ENCODE measurements at places on chromosomes 3 and 15.
A peak's percentile ranks its signal among the peaks of the same experiment; 100 is the strongest.

DNA sequence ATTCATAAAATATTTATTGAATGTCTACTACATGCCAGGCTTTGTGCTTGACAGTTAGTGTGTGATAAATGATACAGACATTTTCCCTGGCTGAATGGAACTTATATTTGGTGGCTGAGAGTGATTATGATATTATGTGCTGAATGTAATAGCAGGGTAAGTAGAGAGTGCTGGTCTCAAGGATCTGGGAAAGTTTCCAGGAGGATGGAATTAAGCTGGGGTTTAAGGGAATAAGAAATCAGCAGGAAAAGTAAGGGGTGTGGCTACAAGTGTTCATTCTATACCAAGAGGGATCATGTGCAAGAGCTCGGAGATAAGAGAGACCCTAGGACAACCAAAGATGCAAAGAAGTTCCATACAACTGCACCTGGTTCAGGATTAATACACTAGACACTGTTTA is 500.1 kb upstream of the CFAP20DC start:
- DNase-seq: no peak

- DNase-seq: peak; percentile 68
These were observed 120.9 kb downstream of the SAMMSON start for GRCh38 chr3:70120357-70120966.

GRCh38 chr3:177447938-177448337 is 250.7 kb upstream of the TBL1XR1 start:
- DNase-seq: no peak

DNA sequence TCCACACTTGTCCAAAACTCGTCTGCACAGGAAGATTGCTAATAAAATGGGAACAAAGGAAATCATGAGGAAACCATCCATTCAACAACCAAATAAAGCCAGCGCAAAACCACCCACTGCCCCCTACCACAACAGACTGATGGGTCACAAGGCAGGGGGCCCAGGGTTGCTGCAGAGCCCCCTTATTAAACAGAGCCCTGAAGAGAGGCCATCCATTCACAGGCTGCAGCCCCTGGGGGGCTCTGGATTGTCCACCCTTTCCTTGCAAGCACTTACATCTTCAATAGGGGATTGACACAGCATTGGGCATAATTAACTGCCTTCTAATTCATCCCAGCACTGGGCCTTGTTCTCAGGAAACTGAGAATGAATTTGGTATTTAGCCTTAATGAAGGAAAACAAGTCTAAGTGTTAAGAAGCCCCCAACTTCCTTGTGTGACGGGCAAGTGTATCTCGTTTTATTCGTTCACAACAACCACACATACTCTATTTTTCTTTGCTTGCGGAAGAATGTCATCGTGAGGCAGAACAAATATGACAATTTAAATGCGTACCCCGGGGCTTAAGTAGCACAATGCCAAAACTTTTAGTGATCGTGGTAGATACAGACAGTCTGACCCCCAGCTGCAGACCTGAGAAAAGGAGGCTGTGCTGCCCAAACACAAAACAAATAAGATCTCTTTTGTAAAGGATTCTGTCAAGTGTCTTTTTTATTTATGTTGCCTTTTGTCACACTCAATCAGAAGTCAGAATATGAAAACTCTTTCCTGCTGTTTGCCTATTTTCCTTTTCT is 144.0 kb downstream of the SEMA6D start:
- no peak for DNase-seq

DNA sequence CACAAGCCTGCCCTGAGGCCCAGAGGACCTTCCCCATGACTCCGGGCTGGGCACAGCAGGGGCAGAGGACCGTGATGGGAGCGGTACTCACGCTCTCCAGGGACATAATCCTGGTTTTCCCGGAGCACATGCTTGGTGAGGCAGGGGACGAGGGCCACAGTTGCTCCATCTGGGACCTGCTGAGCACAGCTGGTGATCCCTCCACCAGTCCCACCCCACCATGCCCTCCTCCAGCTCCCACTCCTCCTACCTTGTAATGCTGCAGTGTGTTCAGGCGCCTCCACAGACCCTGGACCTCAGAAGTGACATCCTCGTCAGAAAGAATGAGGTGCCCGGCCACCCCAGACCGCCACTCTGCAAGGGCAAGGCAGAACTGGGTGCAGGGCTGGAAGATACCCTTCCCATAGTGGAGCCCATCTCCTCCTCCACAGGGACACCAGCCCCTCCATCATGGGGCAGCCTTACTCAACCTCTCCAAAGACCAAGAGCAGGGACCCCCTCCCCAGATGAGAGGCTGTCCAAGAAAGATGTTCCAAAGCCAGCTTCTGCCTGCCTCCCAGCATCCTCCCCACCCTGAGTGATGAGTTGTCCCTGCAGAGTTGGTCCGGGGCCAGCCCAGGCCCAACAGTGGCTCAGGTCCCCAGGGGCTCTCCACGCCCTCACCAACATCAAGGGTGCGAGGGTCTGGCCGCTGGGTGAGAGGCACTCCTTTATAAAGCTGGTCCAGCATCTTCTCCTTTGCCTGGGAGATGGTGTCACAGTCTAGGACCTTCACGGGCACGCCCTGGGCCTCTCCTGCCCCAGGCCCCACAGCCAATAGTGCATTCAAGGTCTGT is 19.5 kb downstream of the PLXNB1 start:
- no peak for DNase-seq

DNA sequence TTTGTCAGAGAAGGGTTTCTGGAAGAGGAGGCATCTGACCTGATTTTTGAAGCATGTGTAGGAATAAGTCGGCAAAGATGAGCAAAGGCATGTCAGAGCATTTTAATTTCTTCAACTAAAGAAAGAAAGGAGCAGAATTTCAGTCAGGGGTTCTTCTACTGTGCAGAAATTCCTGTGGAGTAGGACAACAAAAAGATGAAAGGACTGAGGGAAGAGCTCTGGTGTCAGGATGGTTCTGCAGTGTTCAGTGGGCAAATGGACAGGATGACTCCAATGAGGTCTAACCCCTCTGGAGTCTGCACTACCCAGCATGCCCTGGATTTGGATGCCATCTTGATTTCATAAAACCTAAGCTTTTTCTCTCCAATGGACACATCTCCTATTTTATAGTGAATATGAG is 47.7 kb upstream of the SIAH2 start:
- no peak for DNase-seq

DNA sequence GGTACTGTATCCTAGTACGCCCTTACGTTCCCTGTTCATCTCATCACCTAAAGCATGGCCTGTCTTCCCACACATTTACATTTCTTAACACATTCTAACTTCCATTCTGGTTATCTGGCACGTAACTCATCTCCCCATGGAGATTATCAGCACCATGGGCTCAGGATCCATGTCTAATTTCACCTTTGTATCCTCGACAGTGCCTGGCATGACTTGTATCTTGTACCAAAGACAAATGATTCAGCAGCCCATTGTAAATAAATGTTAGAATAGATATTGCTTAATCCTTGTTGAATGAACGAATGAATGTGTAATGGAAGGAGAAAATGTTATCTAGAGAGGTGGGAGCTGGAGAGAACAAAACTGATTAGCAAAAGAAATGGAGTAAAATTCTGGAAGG is 69.7 kb upstream of the TPM1 start:
- DNase-seq: no peak

GRCh38 chr15:77983091-77983707 is 94.3 kb downstream of the TBC1D2B start:
- DNase-seq: no peak

GRCh38 chr15:66692391-66692790 is 9.6 kb upstream of the SMAD6 start:
- DNase-seq: no peak

- no peak for DNase-seq
These were observed 27.8 kb upstream of the ADGRG7 start for GRCh38 chr3:100581650-100582049.
